Activated CD4-positive, alpha-beta T cell treated with anti-CD3 and anti-CD28 coated beads, Interleukin-10, Interleukin-2, amounts not matched to agents 100 ng/mL and 50 ng/mL, durations not matched to agents 16 hours and 8 hours (primary cell): ENCODE measurements at places on chromosomes 5 and 9.

- peak; percentile 14 for DNase-seq
Observed at GRCh38 chr9:111598733-111599091, 735 bp downstream of the PTGR1 start.

DNA sequence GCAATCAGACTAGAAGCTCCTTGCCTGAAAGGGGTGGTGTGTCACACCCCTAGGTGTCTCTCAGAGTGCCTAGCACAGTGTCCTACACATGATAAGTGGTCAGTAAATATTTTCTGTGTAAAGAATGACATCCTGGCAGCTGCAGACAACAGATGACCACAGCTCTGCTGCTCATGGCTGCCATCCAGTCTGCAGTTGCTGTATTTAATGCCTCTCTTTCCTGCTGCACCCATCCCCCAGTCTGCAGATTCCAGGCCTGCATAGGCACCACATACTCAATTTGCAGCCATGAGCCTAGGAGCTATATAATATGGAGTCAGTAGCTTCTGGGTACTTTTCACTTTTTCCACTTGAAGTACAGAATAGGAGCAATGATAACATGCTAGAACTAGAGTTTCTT is 94.9 kb upstream of the NR4A3 start:
- DNase-seq: no peak

- no peak for DNase-seq
Observed at GRCh38 chr9:96236854-96237550, 65.0 kb downstream of the HSD17B3 start.

- no peak for DNase-seq
Observed at GRCh38 chr9:115213818-115214334, 95.9 kb upstream of the TNC start.

GRCh38 chr5:87403409-87403808 is 9.3 kb downstream of the CCNH start:
- DNase-seq: no peak

GRCh38 chr5:56814361-56814962 is 887 bp upstream of the MAP3K1 start:
- peak; percentile 17 for DNase-seq

DNA sequence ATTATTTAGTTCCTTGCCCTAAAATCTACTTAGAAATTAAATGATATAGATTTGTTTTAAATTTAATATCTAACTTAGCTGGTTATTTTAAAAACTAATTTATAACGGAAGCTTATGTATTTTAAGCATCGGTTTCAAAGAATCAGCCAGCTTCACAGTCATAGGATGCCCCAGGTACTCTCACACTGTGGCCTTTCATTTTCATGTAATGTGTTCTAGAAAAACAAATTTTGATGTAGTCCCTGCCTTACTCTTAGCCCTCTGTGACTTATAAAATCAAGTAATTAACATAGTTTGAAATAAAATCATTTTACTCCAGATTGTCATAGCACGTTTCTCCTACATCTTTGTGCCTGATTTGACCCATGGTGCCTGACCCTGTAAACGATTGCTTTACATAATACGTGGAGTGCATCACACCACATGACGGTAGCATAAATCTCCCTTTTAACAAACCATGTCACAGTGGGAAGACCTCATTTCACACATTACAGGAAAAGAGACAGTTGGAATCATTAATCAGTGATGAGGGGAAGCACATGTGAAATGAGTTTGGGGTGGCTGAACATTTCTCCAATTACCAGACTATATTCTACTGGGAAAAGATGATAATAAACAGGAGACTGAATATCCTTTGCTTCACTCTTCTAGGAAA is 731.5 kb upstream of the CDH9 start:
- no peak for DNase-seq

- no peak for DNase-seq
Observed at GRCh38 chr5:177520916-177521513, 4.3 kb upstream of the DDX41 start.
